ENCODE measurements at places on chromosomes 4 and X.

DNA sequence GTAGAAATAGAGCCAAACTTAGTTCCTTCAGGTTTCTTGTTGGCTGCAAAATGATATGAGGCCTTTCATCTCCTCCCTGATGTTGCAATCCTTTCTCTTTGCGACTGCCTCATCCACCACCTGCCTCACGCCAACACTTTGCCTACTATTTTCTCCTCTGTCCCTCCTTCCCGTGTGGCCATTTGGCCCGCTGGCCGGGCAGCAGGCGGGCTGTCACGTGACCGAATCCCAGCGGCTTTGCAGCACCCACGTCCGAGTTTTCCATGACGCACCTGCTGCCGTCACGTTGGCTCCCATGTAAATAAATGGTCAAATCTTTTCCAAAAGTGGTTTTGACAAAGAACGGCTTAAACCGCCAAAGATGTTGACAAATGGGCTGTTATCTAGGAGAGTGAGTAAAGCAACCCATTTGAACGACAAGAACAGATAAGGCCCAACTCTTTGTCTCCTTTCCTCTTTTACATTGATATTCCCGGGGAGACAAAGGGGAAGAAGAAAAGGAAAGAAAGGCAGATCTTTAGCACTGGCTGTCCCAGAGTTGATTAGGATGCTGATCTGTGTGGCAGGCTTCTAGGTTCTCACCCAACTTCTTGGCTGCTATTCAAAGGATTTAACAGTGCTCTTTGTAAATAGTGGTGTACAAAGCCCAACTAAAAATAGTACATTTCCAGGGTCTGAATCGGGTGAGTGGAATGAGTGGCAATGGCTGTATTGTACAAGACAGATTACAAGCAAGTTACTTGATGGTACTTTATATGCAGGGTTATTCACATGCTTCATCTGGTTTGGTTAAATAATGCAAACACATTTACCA is 174.2 kb upstream of the JADE1 start:
- peak; percentile 25 for DNase-seq

DNA sequence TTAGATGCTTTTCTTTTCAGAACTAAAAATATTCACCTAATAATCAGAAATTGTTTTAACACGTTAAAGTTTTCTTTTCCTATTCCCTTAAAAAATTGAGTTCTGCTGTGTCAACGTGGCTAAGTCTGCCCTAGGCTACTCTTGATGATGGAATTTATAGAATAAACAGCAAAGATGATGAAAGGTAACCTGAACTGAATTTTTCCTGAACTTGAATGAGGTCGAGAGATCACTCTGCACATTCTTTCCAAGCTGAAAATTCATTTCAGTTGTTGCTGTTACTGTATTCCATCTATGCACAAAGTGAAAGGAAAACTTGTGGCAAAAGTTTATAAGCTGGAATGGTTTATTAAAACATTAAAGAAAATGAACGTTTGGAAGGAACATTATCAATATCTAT is 245.9 kb upstream of the GIMD1 start:
- no peak for DNase-seq

GRCh38 chr4:6154875-6155274 is 45.5 kb downstream of the JAKMIP1 start:
- no peak for DNase-seq

GRCh38 chr4:35520059-35520458 is 724.3 kb downstream of the ARAP2 start:
- no peak for DNase-seq

DNA sequence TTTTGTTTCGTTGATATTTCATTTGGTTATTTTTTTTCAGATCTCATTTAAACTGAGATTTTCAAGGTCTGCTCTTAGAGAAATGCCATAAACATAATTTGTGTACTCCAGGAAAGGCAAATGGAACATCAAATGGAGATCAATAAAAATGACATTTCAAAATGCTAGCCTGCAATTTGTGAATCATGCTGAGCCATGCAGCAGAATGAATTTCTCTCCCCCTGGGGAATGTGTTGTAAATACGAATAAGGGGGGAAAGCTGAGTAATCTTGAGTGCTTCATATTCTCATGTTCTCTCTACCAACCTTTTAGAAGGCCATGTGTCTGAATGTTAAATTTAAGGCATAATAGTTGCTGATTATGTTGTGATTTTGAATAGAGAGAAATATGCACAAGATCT is 7.8 kb downstream of the ZCCHC4 start:
- DNase-seq = no peak

- no peak for DNase-seq
Measured at GRCh38 chr4:111011458-111011857, 388.6 kb upstream of the PITX2 start.

DNA sequence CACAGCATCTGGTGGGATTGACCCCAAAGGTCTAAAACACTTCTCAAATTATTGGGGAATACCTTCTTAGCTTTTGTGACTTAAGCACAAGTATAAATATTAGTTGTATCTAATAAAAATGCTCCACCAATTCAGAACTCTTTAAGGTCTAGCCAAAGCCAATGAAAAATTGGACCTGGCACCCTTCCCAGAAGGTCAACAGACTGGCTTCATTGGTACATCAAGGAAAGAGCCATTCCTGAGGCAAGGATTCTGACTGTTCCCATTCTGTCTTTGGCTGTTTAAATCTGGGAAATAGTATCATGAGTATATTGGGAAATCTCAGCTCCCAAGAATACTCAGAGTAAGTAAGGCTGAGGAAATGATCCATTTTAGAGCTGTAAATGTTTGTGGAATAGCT is 153.0 kb upstream of the TRPC5 start:
- no peak for DNase-seq

DNA sequence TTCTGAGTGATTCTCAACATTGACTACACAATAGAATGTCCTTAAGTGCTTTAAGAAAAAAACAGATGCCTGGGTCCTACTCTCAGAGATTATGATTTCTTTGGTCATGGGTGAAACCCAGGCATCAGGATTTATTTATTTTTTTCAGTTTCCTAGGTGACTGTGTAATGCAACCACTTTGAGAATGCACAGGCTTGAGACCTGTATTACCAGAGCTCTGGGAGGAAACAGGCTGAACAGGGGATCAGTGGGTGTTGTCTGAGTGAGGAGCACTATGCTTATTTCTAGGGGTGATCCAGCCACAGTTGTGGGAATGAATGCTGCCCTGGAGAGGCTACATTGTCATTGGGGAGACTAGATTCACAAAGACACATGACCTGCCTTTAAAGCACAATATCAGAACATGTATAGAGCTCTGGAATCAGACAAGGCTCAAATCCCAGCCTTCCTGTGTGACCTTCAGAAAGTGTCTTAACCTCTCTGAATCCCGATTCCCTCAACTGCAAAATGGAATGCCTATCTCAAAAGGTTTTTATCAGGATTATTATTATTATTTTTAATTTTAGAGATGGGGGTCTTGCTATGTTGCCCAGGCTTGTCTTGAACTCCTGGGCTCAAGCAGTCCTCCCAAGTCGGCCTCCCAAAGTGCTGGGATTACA is 61.6 kb upstream of the PRPS1 start:
- DNase-seq = no peak

DNA sequence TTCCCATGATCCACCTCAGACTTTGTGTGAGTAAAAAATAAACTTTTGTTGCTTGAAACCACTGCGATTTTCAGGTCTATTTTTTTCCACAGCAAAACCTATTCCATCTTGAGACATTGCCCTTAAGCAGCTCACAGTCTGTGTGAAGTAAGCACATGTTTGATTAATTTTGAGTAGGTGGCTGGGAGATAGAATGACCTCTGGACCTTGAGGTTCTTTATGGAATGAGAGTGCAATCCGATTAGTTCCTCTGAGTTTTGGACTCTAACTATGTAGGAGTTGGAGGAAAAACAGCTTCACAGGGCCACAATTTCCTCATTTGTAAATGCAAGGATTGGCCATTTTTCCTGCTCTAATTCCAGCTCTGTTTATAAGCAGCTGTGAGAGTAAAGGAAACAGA is 234.1 kb upstream of the IGFBP7 start:
- DNase-seq = no peak

DNA sequence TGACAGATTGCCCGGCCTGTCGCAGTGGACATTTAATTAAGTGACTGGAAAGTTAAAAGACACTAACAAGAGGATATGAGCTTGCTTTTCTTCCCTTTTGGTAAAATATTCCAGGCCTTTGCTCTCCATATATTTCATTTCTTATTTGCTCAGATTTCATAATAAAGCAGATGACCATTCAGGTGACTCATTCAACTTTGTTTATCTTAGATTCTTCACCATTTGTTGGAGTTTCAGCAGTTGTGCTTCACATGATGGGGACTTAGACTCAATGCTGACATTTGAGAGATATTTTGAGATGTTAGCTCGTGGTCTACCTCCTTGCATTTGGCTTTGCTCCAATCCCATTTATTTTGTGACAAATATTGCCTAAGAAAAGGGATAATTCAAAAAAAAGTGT is 312.2 kb downstream of the ARHGAP24 start:
- no peak for DNase-seq

- DNase-seq = no peak
Measured at GRCh38 chrX:10741003-10741402, 120.6 kb upstream of the MID1 start.

GRCh38 chr4:173332021-173332487 is 2.1 kb downstream of the HMGB2 start:
- no peak for DNase-seq

GRCh38 chrX:23626651-23627050 is 40.6 kb upstream of the PRDX4 start:
- DNase-seq = no peak

DNA sequence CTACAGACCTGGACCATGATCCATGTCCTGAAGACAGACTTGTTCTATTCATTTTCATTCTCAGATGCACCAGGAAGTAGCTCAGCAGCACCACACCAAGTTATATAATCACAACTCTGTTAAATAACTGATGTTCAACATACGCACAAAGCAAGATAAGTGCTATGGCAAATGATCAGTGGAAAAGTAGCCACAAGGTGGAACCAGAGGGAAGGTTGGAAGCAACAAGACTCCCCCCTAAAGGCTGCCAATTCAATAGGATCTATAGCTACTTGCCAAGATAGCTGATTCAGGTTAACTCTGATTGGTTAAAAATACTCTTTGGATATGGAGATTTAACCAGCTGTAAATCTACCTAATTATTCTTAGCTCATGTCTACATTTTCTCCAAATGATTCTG is 23.7 kb upstream of the FAM47B start:
- DNase-seq = peak; percentile 9

- DNase-seq = no peak
Measured at GRCh38 chr4:182885738-182886077, 31.5 kb downstream of the DCTD start.

DNA sequence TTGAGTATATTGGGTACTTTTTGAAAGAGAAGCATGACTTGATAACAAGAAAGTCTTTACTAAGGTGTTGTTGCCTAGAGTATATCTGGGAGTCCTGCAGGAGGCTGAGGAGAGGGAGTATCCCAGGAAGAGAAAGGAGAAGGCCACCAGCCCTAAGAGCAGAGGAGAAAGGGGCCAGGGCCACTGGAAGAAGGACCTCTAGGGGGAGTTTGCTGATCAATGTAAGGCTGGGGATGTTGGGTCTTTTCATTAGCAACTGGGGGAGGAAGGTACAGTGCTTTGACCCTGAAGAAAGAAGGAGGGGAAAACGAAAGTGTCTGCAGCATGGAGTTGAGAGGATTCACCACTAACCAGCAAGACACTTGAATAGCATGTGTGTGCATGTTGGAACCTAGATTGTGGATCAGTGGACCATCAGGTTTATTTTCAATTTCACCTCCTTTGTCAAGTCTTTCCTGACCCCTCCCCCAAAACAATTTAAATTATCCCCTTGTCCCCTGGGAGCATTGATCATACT is 4.5 kb downstream of the SMIM9 start:
- DNase-seq = no peak

- DNase-seq = peak; percentile 34
Measured at GRCh38 chr4:105186701-105187161, 40.1 kb downstream of the TET2 start.

- no peak for DNase-seq
Measured at GRCh38 chr4:152994038-152994437, 57.9 kb downstream of the FHDC1 start.

DNA sequence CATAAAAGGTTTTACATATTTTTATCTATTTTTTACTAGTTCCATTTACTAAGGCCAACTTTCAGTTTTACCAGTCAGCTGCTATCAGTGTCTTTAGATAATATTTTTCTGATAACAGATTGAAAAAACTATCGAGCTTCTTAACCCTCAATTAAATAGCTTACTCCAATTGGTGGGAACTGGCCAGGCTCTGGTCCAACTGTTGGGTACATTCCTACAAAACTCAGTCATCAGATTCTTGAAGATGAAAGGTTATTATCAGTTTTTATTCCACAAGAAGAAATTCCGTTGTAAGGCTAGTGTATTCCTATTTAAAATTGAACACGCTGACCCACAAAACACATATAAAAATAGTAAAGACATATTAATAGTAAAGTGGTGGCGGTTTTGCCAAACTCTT is 346.2 kb downstream of the MAPK10 start:
- DNase-seq = no peak

GRCh38 chr4:27145597-27145996 is 285.0 kb downstream of the STIM2 start:
- DNase-seq = no peak

- DNase-seq = no peak
Measured at GRCh38 chrX:25343060-25343459, 327.3 kb upstream of the ARX start.

Data from NCI-H446 (cell line).